ENCODE measurements at places on chromosomes 5 and 9.

DNA sequence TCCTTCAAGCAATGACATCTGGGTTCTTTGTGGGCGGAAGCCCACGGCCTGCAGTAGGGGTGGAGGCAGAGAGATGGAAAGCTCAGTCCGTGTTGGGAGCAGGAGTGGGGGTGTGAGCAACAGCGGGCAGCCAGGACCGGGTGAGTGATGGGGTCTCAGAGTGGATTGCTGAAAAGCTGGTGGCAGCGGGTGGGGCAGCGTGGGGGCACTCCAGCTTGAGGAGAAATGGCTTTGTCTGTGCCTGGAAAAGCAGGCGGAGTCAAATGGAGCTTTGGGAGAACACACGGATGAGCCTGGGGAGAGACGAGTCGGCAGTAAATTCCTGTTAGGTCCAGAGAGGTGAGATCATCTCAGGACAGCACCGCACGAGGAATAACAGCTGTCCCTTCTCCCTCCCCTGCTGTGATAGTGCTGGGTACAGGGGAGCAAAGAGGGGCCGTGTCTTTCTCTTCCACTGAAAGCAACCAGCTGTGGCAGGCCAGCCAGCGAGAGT lies 42.1 kb downstream of the CACNA1B start:
- no peak for DNase-seq

GRCh38 chr9:18596920-18597319 lies 123.0 kb downstream of the ADAMTSL1 start:
- DNase-seq, result no peak

DNA sequence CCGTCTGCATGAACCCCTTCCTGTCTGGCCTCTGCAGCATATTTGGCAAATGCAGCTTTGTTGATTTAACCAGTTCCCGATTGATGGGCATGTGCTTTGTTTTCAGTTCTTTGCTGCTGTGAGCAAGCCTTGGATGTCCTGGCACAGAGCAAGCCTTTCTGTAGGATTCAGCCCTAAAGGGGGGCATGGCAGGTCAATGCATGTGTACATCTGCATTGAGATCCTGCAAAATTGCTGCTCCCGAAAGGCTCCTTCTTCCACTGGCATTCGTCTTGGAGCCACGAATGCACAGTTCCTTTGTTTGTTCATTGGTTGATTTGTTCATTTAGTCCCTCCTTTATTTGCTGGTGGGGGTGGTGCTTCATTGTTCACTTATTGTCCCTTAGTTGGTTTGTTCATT lies 34.8 kb downstream of the COL5A1 start:
- DNase-seq, result no peak

DNA sequence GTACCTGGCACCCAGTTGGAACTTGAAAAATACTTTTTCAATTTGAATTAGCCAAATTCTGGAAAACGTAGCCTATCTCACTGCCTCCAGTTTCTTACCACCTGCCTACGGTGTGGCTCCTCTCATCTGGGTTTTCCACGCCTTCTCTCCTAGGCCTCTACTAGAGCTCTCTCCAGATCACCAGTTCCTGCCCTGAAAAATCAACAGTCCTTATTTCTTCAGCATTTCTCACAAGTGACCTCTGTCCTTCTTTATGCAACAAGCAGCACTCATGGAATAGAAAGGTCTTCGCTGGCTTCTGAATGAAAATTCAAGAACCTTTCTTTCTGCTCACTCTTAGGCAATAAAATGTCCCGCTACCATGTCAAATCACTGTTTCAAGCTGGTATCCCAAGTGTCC lies 64.8 kb downstream of the PIP5K1B start:
- no peak for DNase-seq

- DNase-seq, result no peak
These were observed 39.4 kb upstream of the AIF1L start for GRCh38 chr9:131056781-131057506.

GRCh38 chr5:124679578-124680199 lies 66.8 kb downstream of the ZNF608 start:
- no peak for DNase-seq

DNA sequence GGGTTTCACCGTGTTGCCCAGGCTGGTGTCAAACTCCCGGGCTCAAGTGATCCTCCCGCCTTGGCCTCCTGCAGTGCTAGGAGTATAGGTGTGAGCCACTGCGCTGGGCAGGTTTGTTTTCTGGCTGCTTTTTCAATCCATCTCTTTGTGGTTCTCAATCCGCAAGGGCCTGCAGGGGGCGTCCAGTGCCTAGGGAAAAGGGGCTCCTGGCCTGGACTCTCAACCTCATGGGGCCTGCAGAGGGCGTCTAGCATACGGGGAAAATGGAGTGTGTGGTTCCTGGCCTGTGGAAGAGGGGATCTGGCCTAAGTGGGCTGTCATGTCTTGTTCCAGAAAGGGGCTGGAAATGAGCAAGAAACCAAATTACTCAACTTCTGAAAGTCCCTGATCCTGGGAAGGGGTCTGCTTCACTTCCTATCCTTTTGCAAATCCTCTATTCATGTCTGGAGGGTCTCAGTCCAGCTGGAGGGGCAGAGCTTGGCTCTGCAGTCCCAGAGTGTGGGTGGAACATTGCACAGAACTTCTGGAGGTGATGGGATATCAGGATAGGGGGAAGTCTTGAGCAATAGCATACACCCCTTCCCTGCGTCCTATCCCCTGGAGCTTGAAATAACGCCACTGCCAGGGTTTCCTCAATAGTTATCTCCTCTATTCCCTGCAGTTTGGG lies 12.7 kb upstream of the CCL27 start:
- peak; percentile 16 for DNase-seq

DNA sequence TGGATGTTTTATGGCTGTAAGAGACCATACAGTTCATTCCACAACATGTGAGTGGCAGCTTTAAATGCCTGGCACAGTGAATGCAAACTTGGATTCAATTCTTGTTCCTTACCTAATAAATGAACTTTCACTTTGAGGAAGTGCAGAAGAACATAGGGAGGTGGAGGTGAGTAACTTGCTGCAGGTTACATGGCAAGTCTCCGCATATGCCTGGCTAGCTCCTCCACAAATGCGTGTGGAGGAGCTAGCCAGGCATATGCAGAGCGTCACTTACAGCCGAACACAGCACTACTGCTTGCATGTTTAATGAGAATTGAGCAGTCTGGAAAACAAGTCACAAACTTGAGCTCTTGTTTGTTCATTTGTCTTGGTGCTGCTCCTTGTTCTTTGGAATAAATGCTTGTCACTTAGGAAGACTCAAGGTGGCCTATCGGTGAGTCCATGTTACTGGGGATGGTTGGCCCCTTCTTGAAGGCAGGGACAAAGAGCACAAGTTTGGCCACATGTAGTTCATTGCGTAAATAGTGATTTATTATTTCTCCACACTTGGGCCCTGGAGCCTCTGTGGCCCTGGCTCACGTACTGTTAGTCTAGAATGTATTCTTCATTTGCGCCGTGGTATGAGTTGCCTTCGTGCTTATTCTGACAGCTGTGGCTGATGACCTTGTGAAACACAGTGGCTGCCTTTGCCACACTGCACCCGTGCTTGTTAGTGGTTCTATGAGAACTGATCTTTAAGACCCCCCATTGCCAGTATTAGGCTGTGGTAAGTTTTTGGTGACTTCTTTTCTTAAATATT lies 3.1 kb downstream of the ISOC1 start:
- DNase-seq, result no peak

- DNase-seq, result no peak
These were observed at the start of gene PCSK1 for GRCh38 chr5:96433066-96433447. Gene PCSK1 (minus strand): TSS chr5:96433248. CDS start chr5:96433042, 206 bp downstream.

GRCh38 chr9:104301755-104302154 lies 202.3 kb upstream of the OR13F1 start:
- no peak for DNase-seq

- no peak for DNase-seq
These were observed 18.4 kb upstream of the CNTLN start for GRCh38 chr9:17116400-17116837.

DNA sequence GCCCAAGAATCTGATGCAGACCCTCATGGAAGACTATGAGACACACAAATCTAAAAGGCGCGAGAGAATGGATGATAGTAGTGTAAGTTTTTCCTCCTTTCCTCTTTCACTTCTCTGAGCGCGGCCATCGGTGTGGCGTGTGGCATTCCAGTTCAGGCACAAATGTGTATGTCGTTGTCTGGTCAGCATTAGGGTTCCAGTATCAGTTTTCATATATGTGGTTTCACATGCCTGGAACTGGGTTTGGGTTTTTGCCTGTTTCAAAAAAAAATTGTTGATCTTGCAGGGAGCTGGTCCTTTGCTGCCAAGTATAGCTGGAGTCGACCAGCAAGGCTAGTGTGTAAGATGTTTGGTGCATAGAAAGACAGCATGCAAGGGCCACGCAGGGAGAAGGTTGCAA lies 51.5 kb downstream of the C9orf152 start:
- DNase-seq, result no peak

DNA sequence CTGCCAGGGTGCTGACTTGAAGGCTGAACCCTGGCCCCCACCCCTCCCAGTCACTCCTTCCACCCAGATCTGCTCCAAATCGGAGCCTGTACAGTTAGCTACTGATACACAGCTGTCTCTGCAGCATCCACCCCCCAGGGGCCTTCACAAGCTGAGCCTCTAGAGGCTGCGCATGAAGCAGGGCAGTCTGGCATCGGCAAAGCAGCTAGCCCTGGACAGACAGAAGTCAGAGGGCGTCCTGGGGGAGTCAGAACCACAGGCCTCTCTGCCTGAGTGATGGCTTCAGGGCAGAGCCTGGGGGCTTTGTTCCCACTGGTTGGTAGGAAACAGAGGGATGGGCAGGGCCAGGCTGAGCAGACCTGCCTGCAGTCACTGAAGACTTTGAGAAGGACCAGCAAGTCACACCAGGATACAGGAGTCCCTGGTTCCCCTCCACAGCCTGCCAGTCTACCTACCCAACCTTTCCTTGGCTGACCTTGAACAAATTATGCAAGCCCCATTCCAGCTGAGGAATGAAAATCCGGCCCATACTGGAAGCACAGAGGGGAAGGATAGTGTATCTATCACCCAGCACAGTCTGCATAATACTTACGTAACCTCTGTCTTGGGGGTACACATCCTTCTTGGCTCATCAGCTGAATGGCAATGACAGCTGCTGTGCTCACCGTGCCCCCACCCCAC lies 8.8 kb downstream of the VDAC1 start:
- no peak for DNase-seq

DNA sequence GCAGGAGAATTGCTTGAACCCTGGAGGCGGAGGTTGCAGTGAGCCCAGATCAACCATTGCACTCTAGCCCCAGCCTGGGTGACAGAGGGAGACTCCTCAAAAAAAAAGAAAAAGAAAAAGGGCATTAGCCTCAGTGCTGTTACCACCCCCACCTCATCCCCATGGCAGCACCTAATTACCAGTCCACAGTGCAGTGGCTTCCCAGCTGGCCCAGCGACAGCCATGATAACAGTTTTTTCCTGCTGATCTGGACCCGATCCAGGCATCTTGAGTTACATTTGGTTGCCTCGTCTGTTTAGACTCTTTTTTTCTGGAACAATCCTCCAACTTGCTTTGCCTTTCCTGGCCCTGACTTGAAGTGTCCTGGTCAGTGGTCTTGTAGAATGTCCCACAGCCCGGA lies 24.4 kb downstream of the NCS1 start:
- DNase-seq, result no peak

GRCh38 chr9:14030375-14031059 lies 283.4 kb downstream of the NFIB start:
- DNase-seq, result no peak

- no peak for DNase-seq
These were observed 102.5 kb downstream of the OTULIN start for GRCh38 chr5:14767053-14767452.

GRCh38 chr5:150510460-150511263 lies 2.7 kb downstream of the NDST1 start:
- no peak for DNase-seq

- DNase-seq, result no peak
These were observed 487 bp downstream of the SPATA24 start for GRCh38 chr5:139403418-139403786.

DNA sequence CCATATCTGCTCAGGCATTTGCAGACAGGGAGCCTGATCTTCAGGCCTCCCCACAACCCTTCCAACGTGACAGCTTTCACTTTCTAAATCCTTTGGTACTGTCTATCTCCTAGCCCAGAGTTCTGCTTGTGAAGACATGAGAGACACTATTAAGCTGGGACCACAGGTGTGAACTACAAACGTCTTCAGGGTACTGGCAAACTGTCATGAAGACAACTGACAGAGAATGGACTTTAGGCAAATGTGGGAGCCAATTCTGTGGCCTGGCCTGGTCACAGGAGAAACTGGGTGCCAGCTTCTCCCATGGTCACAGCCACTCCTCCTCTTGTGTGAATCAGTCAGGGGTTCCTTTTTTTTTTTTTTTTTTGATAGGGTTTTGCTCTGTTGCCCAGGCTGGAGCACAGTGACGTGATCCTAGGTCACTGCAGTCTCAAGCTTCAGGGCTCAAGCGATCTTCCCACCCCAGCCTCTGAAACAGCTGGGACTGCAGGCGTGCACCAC lies 10.4 kb downstream of the TRIM14 start:
- DNase-seq, result no peak

DNA sequence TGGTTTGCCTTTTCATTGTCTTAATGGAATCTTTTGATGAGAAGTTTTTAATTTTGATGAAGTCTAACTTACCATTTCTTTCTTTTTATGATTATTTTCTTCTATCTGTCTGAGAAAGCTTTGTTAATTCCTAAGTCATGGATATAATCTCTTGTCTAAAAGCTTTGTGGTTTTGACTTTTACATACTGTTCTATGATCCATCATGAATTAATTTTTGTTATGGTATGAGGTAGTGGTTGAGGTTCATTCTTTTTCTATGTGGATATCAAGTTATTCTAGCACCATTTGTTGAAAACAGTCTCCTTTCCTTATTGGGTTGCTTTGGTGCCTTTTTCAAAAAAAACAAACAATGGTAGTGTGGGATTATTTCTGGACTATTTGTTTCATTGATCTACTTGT lies 20.4 kb downstream of the FBXO10 start:
- DNase-seq, result no peak

DNA sequence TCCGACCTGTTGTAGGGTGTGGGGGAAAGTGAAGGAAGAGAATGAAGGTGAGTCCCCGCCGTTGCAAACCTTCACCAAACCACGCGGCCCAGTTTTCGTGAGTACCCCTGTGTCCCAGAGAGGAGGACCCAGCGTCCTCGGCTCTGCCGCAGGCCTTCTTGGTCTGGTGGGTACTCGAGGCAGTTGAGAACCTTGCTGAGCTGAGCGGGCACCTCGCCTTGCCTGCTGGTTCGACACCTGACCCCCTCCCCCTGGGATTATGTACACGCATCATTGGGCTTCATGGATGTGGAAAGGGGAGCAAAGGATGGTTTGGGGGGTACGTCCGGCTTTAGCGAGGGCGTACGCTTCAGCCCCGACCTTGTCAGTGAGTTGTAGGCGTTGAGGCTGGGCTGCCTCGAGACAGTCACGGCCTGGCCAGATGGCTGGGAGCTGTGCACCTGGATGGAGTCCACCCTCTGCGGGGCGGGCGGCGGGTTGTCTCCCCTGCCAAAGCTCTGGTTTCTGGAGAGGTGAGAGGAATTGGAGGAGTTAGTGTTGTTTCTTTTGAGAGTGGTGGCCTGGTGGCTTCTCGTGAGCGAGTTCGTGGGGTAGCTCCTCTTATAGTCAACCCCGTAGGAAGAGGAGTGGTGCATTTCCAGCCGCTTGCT lies 128.1 kb downstream of the SEMA6A start:
- DNase-seq, result no peak

- DNase-seq, result no peak
These were observed 2.8 kb upstream of the PPP1R26 start for GRCh38 chr9:135476561-135477355.

GRCh38 chr5:112979723-112980122 lies 3.1 kb downstream of the DCP2 start:
- no peak for DNase-seq

- DNase-seq, result no peak
These were observed 60.0 kb upstream of the KLF9 start for GRCh38 chr9:70474413-70474812.

- DNase-seq, result no peak
These were observed 166.8 kb downstream of the DROSHA start for GRCh38 chr5:31364881-31365636.

- no peak for DNase-seq
These were observed 1668.0 kb upstream of the NUDT12 start for GRCh38 chr5:105230516-105231157.

All from activated CD4-positive, alpha-beta T cell treated with anti-CD3 and anti-CD28 coated beads, Interleukin-2, amount 50 U/mL, for 24 hours (primary cell).